ENCODE measurements at places on chromosomes 2 and 18.

DNA sequence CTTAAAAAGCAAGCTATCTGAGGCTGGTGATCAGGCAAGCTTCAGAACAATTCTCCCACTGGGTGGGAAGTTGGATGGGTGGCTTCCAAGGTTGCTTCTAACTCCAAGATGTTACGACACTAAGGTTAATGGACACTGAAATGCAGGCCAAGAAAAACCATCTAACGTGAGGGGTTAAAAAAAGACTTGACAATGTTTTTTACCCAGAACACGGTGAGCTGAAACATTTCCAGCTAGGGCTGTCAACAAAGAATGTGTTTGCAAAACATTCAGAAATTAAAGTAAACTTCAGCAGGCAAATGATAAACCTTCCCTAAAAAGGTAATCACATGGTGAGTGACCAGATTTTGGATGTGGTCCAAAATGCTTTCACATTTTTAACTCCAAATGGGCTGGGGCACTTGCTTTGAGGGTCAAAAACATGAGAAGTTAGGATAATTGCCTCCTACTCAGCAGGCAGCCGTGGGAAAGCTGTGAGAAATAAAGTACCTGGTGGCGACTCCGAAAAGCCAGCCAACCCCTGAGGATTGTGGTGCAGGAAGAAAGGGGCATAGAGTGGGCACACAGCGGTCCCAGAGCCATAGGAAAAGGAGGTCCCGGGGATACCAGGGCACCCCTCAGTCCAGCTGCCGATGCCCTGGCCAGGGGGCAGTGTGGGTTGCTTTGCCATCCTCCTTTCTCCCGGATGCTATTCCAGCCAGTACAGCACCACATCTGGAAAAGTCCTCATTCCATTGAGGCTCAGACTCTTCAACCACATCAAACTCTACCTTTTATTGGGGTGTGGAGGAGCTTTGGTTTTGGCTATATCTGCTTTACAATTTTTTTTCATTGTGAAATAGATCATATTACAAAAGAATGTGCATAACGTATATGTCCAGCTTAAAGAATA lies 90.0 kb upstream of the ATL2 start:
- no peak for DNase-seq

- peak; percentile 32 for DNase-seq
These were observed 88.5 kb downstream of the SOCS6 start for GRCh38 chr18:70377317-70377799.

DNA sequence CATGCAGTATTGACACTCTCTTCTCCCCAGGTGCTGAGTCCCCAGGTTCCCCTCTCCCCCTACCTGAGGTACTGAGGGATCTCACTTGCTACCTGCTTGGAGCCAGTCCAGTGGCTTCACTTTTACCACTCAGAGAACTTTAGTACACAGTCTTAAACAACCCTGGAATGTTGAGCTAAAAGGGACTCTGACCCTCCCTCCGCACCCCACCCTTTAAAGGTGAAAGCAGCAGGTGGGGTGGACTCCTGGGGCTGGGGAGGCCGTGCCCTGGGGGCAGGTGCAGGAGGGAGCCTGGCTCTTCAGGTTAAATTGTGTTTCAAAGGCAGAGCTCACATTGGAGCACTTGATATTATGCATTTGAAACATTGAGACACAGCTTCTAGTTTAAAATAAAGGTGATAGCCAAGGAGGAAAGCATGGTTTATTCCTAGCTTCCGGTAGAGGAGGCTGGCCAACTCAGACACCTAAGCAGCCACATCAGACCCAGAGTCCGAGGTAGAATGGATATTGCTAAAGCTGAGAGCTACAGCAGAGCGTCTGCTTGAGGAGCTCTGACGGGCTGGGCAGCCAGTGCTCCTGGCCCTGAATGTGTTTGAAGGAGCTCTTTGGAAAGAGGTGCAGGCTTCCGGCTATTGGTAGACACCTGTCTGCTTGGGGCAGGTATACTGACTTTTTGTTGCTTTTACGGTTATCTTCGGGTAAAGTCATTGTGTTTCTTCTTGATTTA lies 196.4 kb downstream of the AGAP1 start:
- DNase-seq = no peak

GRCh38 chr18:77025123-77025522 lies 107.5 kb downstream of the MBP start:
- no peak for DNase-seq

GRCh38 chr2:213609570-213610170 lies 325.4 kb downstream of the SPAG16 start:
- DNase-seq = no peak

- no peak for DNase-seq
These were observed 25.3 kb downstream of the MARCO start for GRCh38 chr2:118967124-118967880.

DNA sequence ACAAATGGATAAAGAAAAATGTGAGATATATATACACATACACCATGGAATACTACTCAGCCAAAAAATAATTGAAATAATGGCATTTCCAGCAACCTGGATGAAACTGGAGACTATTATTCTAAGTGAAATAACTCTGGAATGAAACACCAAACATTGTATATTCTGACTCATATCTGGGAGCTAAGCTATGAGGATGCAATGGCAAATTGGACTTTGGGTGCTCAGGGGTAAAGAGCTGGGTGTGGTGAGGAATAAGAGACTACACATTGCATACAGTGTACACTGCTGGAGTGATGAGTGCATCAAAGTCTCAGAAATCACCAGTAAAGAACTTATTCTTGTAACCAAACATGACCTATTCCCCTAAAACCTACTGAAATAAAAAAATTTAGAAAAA lies 636.0 kb upstream of the LRATD1 start:
- DNase-seq = no peak

DNA sequence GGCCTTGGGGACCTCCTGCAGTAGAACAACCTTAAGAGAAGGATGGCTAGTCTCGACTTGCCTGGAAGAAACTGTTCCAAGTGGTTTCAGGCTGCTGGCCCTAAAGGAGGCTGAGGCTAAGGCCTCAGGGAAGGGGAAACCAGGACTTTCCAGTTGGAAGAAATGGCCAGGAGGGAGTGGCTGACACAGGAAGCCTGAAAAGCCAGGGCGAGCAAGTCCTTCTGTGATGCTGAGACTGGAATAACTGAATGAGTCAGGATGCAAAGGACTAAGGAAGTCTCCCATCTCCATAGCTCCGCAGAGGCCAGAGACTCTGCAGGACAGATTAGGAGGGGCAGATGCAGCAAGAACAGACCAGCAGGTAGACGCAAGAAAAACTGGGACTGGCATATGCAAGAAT lies 7.4 kb downstream of the HTRA2 start:
- peak; percentile 33 for DNase-seq

DNA sequence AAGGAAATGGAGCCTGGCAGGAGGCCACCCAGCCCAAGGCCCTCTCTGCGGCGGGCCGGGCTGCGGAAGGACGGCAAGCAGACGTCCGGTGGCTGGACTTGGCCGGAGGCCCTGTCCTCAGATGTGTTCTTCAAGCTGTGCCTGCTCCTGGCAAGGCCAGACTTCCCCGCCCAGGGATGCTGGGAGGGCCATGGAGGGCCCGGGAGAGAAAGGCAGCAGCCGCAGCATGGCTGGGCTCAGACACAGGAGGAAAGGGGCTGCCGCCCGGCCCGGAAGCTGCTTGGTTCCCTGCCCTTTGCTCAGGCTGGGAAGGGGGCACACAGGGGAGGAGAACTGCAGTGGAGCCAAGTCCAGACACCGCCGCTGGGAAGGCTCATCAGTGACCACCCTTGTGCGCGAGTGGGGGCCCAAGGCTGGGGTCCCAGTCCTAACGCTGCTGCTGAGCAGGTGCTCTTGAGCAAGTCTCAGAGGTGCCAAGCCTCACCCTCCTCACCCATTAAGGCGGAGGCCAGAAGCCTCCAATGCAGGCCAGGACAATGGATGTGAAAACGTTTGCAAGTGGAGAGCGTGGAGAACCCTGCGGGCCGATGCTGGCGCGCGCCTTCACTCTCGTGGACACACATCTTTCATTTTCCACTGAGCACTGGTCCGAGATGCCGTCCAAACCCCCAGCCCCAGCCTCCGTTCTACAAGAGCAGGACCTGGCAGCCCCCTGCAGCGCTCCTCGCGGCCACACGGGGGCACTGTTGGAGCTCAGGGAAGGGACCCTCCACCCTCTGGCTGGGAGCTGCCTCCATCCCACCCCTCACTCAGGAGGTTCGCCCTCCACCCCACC lies 7.9 kb downstream of the CROCC2 start:
- DNase-seq = peak; percentile 79

DNA sequence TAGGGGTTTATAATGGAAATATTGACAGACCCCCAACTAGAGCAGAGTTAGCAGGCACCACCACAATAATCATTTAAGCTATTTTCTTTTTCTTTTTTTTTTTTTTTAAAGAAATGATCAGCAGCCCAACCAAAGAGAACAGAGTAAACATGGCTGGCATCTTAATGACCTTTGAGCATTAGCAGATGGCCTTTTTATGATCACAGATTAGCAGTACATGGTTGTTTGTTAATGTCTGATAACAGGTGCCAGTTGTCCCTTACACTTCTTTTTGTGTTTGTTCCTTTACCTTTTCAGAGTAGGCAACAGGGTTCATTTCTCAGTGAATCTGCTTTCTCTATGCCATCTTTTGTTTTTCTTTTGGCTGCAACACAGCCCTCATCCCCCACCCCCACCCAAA lies 747.0 kb downstream of the BCL11A start:
- no peak for DNase-seq

All from EH (cell line).